ENCODE measurements at places on chromosomes 7 and 10.

GRCh38 chr10:55200020-55200419, 399.0 kb upstream of the PCDH15 start:
- DNase-seq, result no peak

GRCh38 chr10:103926722-103927319, 8.8 kb upstream of the STN1 start:
- no peak for DNase-seq

DNA sequence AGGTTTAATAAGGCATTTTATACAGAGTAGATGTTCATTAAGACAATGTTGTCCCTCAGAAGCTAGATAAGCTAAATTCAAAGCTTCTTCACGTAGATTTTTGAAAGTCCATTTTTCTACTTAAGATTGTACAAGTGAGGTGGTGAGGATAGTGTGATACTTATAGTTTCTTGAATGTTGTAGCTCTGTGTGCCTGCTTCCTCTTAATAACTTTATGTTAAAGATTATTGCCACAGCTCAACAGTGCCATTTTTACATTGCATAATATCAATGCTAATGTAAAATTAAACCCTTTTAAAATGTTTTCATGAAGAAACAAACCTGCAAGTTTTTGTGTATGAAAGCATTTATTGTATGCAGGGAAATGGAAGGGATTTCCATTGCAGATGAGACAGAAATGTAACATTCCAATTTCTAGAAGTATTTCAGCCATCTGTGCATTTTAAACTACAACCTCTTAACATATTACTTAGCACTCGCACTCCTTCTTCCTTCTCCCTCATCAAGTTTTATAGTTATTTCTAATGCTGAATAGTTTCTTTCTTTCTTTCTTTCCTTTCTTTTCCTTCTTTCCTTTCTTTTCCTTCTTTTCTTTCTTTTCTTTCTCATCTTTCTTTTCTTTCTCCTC, 212.0 kb downstream of the TWIST1 start:
- no peak for DNase-seq

- peak; percentile 86 for DNase-seq
These were observed 17.7 kb downstream of the FGFR2 start for GRCh38 chr10:121580276-121581116.

DNA sequence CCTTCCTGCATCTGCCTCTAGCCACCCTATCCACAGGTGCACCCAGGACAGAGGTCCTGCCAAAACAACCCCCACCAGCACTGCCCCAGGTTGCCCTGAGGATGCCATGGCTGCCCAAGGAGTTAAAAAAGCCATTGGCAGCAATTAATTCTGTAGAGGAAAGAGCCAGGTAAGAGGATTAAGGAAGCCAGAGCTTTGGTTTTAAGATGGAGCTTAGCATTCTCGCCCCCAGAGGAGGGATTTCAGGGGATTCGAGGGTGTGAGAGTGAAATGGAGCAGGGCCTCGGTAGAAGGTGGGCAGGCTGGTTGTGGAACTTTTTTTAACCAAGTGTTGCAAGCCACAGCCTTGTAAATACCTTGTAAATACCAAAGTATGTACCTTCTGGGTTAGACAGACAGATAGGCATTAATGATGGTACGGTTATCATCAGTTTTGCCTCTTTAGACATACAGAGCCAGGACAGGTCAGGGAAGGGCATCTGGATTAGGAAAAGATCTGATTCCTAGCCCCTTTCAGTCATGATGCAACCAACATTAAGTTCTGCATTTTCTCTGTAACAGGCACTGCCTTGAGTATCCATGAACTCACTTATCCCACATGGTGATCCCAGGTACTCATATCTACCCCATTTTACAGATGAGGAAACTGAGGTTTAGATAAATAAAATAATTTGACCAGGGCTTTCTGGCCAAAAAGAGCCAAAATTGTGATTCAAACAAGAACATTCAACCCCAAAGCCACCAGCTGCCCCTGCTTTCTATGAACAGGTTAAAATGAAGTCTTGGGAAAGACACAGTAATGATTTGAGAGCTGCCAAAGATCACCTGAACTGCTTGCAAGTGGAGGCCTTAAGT, 120.7 kb upstream of the PPIF start:
- DNase-seq, result no peak
